ENCODE measurements at places on chromosomes 1 and 21. TPM values are rescaled to one million over a fixed set of nuclear protein-coding genes. Genes with fewer than 3 reads are reported as not detected.
A peak's percentile ranks its signal among the peaks of the same experiment; 100 is the strongest.

- DNase-seq: no peak
Measured at GRCh38 chr1:204108312-204109141, 35.6 kb downstream of the SOX13 start.

- DNase-seq: no peak
Measured at GRCh38 chr1:74748960-74749359, 16.0 kb downstream of the TYW3 start.

GRCh38 chr1:94970783-94971182, 43.9 kb upstream of the CNN3 start:
- no peak for DNase-seq

DNA sequence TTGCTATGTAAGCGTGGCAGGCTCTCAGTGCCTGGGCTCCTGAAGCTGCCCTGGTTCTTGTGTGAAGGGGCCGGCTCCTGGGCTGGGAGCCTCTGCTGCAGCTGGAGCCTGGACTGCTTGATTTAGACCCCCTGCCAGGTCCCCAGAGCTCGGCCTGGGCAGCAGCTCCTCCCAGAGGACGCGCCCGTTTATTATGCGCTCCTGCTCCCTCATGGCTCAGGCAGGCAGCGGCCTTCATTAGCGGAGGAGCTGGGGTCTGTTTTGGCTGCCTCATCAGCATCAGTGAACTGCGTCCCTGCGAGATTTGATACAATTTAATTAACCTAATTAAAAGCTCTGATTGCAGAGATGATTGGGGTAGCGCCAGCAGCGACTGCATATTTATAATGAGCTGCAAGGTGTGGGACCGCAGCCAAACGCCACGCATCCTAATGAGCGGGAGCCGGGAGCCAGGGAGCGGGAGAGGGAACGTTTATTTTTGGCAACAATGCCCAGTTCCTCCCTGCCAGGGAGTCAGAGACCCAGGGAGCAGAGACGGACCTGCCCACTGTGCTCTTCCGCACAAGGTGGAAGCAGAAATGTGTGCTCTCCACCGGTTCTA, 16.6 kb downstream of the UTP11 start:
- no peak for DNase-seq

GRCh38 chr1:32331549-32331948, 4.5 kb downstream of the MARCKSL1 start:
- no peak for DNase-seq

DNA sequence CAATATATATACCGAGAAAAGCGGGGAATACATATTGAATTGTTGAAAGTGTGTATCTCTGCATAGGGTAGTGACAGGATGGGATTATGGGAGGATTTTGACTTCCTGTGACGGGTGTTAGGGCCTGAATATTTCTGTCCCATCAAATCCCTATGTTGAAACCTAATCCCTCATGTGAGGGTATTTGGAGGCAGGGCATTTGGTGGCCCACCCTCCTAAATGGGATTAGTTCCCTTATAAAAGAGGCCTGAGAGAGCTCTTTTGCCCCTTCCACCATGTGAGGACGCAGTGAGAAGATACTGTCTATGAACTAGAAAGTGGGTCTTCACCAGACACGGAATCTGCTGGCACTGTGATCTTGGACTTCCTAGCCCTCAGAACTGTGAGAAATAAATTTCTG, 137.3 kb downstream of the ZSCAN20 start:
- DNase-seq: no peak

- DNase-seq: peak; percentile 34
Measured at GRCh38 chr1:150186789-150187559, 37.3 kb downstream of the PLEKHO1 start.

- peak; percentile 86 for DNase-seq
Measured at GRCh38 chr1:206470692-206471414, 577 bp downstream of the IKBKE start.

DNA sequence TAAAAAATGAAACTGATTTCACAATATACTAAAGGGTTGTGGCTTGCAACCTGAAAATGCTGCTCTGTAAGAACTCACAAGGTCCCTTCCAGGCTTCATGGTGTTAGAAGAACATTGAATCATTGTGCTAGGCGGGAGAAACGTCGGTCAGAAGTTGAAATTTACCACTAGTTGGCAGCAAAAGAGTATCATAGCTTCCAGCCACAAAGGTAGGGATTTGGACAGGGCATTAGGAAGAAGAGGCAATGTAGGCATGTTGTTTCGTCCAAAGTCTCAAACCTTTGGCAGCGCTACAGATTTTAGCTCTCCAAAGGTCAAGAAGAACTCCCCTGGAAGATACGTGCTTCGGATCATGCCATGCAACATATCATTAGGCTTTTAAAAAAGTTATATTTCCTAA, 62.5 kb upstream of the ZP4 start:
- no peak for DNase-seq

GRCh38 chr1:173017792-173018191, 32.9 kb downstream of the TNFSF18 start:
- DNase-seq: no peak

GRCh38 chr1:48414264-48414663, 57.7 kb downstream of the SPATA6 start:
- DNase-seq: no peak

DNA sequence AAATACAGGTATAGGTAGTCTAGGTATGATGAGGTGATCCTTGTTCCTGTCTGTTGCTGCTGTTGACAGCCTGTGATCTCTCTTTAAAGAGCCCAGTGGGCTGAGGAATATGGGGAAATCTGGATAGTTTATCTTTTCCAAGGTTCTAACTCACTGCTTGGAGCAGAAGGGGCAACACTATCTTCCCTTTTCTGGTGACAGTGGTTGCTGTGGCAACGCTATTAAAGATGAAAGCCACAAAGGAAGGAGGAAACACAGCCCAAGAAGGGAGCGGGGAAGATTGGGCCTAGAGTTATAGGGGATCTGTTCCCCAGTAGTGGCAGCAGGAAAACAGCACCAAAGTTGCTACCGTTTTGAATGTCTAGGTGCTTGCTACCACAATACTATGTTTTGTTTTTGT, 8.8 kb downstream of the PCP4L1 start:
- no peak for DNase-seq

GRCh38 chr1:226491093-226491850, 57.3 kb upstream of the STUM start:
- DNase-seq: no peak

GRCh38 chr21:42632336-42632751, 21.1 kb upstream of the PDE9A start:
- DNase-seq: no peak

- peak; percentile 27 for DNase-seq
Measured at GRCh38 chr1:89363638-89364536, at the start of gene GBP6. GBP6 (plus strand) TSS chr1:89364059; CDS start chr1:89368552, 4,493 bp downstream.

GRCh38 chr1:94285031-94285654, 47.8 kb upstream of the ARHGAP29 start:
- no peak for DNase-seq

- peak; percentile 21 for DNase-seq
Measured at GRCh38 chr1:42756956-42757891, 9.6 kb downstream of the P3H1 start.

DNA sequence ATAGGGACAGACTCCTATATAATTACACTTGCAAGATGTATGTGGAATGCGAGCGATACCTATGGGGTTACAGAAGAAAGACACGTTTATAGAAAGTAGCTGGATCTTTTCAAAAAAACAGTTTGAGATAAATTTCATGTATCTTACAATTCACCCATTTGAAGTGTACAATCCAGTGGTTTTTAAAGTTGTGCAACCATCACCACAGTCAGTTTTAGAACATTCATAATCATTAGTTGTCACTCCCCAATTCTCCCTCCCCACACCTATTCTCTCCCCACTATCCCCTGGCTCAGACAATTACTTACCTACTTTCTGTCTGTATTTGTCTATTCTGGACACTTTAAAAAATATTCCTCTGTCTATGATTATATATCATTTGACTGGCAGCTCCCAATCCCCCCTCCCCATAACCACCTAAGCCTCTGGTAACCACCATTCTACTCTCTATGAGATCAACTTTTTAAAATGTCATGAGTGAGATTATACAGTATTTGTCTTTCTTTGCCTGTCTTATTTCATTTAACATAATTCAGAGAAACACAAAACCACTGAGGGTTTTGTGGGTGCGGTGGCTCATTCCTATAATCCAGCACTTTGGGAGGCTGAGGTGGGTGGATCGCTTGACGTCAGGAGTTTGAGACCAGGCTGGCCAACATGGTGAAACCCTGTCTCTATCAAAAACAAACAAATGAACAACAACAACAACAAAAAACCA, 39.1 kb downstream of the MRPS6 start:
- DNase-seq: no peak

DNA sequence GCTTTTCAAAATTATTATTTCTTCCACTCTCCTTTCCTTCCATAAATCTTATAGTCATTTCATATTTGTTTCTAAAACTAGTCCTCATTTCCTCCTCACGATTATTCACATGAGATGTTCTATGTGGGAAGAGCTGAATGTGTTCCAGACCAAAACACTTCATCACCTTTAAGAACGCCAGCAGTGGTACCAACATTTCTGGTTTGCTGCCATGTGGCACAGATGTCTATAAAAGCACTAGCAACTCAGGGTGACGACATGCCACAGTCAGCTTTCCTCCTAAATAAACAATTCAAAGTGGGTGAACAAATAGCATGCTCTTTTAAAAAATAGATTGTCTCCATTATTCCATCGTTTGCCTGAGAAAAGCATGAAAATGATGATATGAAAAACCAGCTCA, 1217.8 kb upstream of the ADGRL2 start:
- DNase-seq: no peak

- peak; percentile 57 for DNase-seq
Measured at GRCh38 chr1:21307663-21308305, 17.5 kb upstream of the ECE1 start.

DNA sequence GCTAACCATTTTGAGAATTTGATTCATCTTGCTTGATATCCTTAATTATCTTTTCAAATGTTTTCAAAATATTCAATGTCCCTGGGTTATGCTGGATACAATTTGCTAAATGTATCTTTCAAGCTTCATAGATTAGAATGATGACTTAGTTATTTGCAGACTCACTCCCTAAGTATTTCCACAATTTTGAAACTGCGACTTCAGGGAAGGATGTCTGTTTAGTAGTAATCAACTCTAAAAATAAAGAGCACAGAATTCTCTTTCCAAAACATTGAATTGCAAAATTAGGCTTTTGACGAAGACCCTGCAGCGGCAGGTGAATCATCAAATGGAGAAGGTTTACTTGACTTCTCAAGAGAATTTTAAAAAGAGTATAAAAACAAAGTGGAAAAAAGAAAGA, 14.2 kb downstream of the RGS1 start:
- no peak for DNase-seq

- DNase-seq: no peak
Measured at GRCh38 chr1:205988585-205988995, 14.6 kb downstream of the RAB7B start.

- no peak for DNase-seq
Measured at GRCh38 chr1:40075266-40075665, 21.8 kb downstream of the PPT1 start.

DNA sequence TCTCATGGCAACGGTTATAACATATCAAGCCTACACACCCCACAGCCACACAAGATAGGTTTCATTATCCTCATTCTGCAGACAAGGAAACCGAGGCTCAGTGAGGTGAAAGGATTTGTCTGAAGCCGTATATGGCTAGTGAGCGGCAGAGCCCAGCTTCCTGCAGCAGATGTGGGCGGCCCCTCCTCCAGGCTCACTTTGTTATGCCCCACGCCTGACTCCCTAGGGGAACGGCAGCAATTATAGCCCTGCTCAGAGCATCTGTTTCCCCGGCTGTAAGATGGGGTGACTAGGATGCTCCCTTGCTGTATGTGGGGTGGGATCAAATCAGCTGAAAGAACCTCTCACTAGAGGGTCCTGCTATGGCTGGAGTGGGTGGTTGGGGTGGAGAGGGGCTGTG, 22.1 kb downstream of the GRHL3 start:
- DNase-seq: no peak

- DNase-seq: no peak
Measured at GRCh38 chr1:228462560-228462959, 24.6 kb upstream of the RNF187 start.

- no peak for DNase-seq
Measured at GRCh38 chr1:244035358-244035757, 15.7 kb upstream of the ZBTB18 start.

- no peak for DNase-seq
Measured at GRCh38 chr1:76029331-76029730, 45.2 kb upstream of the ST6GALNAC3 start.

DNA sequence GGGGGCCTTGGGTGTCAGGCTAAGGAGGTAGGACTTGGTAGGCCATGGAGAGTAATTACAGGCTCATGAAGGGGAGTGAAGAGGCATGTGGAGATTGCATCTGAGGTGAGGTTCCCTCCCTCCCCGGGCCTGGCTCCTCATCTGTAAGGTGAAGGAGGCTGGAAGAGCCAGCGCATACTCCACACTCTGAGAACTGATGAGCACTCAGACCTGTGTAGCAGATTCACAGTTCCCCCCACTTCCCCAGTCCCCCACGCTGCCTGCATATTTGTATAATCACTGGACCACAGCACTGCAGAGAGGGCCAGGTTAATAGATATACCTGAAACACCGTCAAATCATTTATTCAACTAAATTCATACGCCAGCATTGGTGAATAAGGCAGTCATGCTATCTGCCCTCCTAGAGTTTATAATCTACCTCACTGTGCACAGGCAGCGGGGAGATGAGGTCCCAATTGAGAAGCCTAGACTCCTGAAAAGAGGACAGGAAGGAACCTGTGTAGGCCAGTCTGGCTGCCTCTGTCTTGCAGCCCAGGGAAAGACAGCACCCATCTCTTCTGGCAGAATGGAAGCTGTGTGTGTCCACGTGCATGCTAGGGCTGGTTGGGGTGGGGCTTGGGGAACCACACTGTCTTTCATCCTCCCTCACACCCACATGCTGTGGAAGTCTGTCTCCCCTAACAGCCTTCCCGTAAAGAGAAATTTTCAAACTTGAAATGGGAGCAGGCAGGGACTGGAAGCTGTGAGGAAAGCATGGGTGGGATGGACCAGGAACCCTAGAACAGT, 110.6 kb upstream of the ATP1A1 start:
- no peak for DNase-seq

DNA sequence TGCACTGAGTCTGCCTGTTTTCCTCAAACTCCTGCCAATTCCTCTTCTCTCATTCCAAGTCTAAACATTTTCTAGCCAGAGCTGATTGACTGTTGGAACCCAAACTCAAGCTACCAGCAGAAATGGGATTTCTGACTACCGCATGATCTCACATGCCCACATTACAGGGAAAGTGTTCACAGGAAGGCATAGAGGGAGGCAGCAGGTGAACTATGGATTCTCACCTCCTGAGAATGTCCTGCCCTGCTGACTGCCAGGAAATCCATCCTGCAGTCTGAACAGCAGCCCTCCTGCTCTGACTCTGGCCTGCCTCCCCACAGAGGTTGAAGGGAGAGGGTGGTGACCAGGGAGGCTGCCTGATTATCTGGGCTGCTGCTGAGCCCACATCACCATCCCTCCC, 22.5 kb downstream of the IQGAP3 start:
- DNase-seq: no peak

Gene FAM163A
- not detected for total RNA-seq

Gene SPATA45
- total RNA-seq: not detected

Gene SLC30A2
- total RNA-seq: not detected

Gene S100A9
- not detected for total RNA-seq

Gene ZBTB7B
- total RNA-seq: 26.3 TPM

Gene NHLH2
- total RNA-seq: not detected

Gene ELOVL1
- total RNA-seq: 45.4 TPM

Gene AKNAD1
- total RNA-seq: not detected

Gene ADAMTS1
- total RNA-seq: not detected

Data from activated CD8-positive, alpha-beta T cell treated with anti-CD3 and anti-CD28 coated beads for 36 hours (primary cell).